ENCODE measurements at places on chromosomes 3 and 15.

DNA sequence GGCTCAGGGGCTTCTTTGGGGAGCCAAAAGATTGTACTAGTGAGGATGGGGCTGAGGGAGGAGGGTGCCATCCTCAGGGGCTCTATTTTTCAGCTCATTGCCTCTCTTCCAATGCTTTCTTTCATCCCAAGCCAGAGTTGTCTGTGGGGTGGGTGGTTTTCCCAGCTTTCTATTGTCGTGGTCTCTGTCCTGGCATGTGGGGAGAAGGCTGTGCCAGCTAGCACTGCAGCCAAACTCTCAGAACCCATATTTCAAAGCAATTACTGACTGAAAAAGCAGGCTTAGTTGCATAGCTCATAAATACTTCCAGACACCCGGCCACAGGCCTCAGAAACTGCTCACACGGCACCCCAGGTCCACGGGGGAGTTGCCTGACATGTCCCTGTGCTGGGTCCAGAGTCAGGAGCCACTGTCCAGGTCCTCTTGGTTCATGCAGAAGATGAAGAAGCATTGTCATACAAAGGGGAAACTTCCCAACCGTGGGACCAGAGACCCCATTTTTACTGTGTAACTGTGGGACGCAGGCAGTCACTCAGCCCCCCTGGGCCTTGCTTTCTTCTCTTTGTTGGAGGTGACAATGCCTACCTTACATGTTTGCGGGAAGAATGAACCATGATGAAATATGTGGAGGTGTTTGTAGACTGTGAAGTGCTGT lies 27.6 kb downstream of the FGD5 start:
- DNase-seq, result no peak

DNA sequence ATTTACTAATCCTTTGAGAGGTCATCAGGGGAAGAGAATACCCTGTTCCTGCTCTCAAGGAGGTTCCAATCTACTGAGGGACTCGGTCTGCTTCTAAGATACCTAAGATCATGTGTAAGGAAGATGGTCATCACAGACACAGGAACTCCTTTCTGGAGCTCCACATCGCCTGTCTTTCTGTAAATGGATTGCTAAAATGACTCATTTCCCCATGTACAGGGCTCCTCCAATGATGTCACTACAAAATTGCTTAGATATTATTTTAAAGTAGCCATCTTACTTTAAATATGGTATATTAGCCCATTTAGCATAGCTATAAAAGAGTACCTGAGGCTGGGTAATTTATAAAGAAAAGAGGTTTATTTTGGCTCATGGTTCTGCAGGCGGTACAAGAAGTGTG lies 206.1 kb upstream of the PROK2 start:
- DNase-seq, result no peak

GRCh38 chr3:13475871-13476590 lies 4.1 kb upstream of the HDAC11 start:
- DNase-seq, result peak; percentile 45

DNA sequence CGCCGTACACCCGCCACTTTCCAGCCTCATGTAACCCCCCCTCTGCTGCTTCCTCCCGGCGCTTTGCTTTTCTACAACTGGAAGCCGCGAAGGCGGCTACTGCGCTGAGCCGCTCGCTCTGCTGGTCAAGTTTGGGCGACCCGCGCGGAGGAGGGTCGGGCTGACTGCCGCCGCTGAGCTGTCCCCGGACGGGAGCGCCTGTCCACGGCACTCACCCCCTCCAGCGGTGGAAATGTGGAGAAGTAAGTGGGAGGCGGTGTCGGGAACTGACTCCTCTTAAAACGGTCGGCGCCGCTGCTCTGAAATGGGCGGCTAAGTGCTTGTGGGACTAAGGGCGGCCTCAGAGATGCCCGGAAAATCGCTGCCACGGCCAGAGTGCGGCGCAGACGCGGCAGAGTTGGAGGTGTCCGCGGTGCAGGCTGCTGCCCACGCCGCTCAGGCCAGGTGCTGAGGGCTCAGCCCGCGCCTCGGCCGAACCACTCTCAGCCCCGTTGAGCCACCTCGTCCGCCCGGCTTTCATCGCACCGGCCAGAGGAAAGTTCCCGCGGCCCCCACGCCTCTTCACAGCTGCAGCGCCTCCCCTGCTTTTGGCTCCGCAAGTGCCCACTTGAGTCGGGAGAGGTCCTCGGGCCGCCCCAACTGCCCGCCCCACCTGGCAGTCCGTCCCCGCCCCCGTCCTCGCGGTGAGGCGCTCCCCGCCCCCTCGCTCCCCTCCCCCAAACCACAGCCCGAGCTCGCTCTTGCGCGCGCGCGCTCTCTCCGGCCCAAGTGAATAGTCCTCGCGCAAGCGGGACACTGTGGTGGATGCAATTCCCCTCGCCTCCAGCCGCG lies at the start of gene EPHA6:
Gene EPHA6, plus strand, starts transcription at position 775 of the 831 bp plus-strand sequence.
- peak; percentile 72 for DNase-seq

DNA sequence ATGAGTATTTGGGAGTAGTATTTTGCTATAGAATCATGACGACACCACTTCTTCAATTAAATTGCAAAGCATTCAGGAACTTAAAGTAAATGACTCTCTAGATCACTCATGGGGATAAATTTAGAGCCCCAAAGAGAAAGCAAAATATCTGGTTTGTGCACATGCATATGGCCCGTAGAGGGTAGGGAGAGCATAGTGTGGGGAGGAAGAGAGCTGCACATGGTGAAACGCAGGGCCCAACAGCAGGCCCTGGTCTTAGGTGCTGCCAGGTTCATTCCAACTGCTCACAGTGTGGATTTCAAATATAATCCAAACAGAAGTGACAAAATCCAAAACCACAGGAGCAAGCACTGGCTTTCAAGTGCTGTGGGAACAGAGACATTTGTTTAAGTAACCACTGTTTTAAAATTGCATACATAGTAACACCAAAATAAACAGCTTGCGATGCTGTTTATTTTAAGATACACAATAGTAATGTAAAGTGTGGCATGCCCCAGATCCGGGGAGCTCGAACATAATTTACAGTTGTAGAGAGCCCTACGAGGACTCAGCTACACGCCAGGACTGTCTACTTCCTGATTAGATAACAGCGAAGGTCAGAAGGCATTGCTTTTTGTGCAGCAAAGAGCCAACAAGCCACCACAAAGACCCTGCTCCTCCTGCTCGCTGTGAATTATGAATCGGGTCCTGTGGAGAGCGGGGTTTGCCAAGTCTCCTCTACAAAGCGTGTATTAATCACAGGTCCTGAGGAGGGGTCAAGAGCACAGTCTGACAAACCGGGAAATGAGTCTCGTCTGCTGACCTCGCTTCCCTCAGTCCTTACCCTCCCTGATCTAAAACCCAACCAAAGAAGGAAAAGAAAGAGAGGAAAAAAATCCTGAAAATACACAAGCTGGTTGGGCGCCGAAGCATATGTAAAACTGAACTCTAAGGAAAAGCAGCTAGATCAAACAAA lies 80.6 kb downstream of the MEIS2 start:
- DNase-seq, result no peak
